ENCODE measurements at places on chromosomes 7 and 10. TPM values are rescaled to one million over a fixed set of nuclear protein-coding genes. Genes with fewer than 3 reads are reported as not detected.

- H3K27ac ChIP-seq, result peak overlapping the region; percentile 97
- H3K27me3 ChIP-seq, result no peaks in the 10 kb centered on the region
- peaks cover 46% of the 10 kb centered on the region for H3K4me1 ChIP-seq
Measured at GRCh38 chr7:4775848-4776623, 613 bp downstream of the AP5Z1 start.

DNA sequence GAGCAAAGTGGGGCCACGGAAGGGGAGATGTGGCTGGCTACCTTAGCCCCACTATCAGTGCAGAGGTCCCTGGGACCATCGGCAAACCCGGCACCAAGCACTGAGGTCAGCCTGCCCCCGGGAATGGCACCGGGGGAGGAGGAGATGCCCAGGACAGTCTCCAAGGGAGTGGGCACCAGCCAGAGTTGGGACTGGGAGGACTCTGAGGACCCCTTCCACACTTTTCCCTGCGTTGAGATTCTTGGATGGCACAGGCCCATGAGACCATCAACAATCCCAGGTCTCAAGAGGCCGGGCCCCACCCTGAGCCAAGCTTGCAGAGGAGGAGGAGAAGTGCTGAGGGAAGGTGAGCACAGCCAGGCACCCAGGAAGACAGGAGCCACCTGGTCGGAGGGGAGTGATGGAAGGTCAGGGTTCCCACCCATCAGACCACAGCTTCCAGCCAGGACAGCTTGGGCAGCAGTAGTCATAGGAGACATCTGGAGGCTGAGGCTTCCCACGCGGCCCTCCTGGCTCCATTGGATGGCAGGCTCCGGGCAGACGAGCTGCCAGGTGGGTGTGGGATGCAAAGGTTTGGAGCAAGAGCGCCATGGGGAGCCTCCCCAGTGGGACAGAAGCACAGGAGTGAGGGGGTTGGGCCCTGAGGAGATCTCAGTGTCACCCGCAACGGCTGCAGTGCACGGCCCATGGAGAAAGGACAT is 2.6 kb upstream of the OPN4 start:
- H3K36me3 ChIP-seq, result no peaks in the 10 kb centered on the region
- no peak overlapping the region for H3K27ac ChIP-seq
- DNase-seq, result no peak
- H3K27me3 ChIP-seq, result no peaks in the 10 kb centered on the region
- H3K4me3 ChIP-seq, result no peak overlapping the region
- H3K4me1 ChIP-seq, result peaks cover 27% of the 10 kb centered on the region

DNA sequence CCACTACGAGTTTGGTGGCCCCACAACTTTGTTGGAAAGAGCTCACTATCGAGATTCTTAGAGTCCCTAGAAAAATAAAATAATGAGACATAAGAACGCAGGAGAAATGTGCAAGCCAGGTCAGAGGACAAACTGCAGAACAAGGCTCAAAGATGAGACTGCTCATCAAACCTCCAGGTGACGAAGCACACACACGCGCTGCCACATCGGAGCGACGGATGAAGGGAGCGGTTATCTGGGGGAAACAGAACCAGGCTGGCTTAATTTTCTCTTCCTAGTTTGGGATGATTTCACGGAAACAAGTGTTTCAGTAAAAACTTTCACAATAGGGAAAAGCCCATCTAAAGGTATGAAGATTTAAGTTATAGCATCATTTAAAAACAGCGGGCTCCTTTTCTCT is 231.3 kb downstream of the SFMBT2 start:
- peaks cover 27% of the 10 kb centered on the region for H3K36me3 ChIP-seq
- H3K4me1 ChIP-seq, result no peaks in the 10 kb centered on the region
- H3K27ac ChIP-seq, result no peak overlapping the region
- no peak overlapping the region for H3K4me3 ChIP-seq
- H3K27me3 ChIP-seq, result no peaks in the 10 kb centered on the region

DNA sequence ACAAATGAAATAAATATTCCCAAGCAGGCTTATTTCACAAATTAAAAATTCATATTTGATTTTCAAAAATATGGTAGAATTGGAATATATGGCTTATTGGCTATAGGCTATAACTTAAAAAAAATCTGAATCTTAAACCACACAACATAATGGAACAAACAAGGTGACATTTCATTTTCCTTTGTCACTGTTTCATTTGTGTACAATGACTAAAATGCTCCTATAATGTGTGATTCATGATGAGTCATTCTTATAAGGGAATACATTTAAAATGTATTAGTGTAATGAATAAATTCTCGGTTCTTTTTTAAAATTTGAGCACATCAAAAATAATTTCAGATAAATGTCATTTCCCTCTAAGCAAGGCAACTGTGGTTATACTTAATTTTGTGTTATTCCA is 148.0 kb upstream of the ANK3 start:
- no peak for DNase-seq
- peaks cover 6% of the 10 kb centered on the region for H3K4me1 ChIP-seq
- H3K36me3 ChIP-seq, result no peaks in the 10 kb centered on the region
- no peak overlapping the region for H3K27ac ChIP-seq
- H3K4me3 ChIP-seq, result no peak overlapping the region

- no peaks in the 10 kb centered on the region for H3K36me3 ChIP-seq
- no peak for DNase-seq
- peaks cover 65% of the 10 kb centered on the region for H3K4me1 ChIP-seq
- H3K27ac ChIP-seq, result peak overlapping the region; percentile 86
Measured at GRCh38 chr10:70479165-70479581, 606 bp downstream of the PALD1 start.

GRCh38 chr7:34357068-34357467 is 300.9 kb upstream of the NPSR1 start:
- no peaks in the 10 kb centered on the region for H3K36me3 ChIP-seq
- DNase-seq, result no peak
- H3K27ac ChIP-seq, result no peak overlapping the region
- H3K4me1 ChIP-seq, result no peaks in the 10 kb centered on the region
- H3K4me3 ChIP-seq, result no peak overlapping the region

GRCh38 chr10:99569961-99570360 is 37.2 kb downstream of the NKX2-3 start:
- no peaks in the 10 kb centered on the region for H3K36me3 ChIP-seq
- H3K4me3 ChIP-seq, result no peak overlapping the region
- no peak for DNase-seq
- no peaks in the 10 kb centered on the region for H3K4me1 ChIP-seq
- H3K27me3 ChIP-seq, result no peaks in the 10 kb centered on the region
- H3K27ac ChIP-seq, result no peak overlapping the region

GRCh38 chr10:86755454-86755739 is 1.0 kb upstream of the BMPR1A start:
- no peak for DNase-seq
- peak overlapping the region; percentile 100 for H3K27ac ChIP-seq
- H3K27me3 ChIP-seq, result no peaks in the 10 kb centered on the region
- peaks cover 21% of the 10 kb centered on the region for H3K4me1 ChIP-seq
- no peaks in the 10 kb centered on the region for H3K36me3 ChIP-seq

DNA sequence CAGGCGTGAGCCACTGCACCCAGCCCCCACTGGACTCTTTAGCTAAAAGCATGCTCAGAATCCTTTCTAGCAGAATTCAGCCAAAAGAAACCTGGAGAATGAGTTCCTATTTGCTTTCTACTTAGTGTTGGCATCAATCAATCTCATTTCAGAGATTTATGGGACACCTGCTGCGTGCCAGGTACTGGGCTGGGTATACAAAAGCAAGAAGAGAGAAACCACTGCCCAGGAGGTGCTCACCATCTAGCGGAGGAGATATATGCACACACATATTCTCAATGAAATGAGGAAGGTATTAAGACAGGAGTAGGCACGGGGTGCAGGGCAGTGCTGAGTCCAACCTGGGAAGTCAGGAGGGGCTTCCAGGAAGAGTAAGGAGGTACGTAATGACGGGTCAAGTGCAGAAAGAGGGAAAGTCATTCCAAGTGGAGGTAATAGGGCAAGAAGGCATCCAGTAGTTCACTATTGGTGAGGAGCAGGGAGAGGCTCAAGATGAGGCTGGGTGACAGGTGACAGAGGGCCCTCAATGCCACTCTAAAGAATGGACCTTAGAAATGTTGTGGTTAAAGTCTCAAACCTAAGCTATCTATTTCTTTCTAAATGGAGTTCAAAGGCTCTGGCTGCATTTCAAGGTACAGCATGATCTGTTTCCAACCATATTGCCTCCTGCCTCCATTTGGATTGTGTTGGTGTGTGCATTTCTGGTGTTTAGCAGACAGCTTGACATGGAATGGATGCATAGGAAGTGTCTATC is 22.1 kb downstream of the ABLIM1 start:
- peaks cover 8% of the 10 kb centered on the region for H3K36me3 ChIP-seq
- H3K4me1 ChIP-seq, result peaks cover 42% of the 10 kb centered on the region
- no peak overlapping the region for H3K4me3 ChIP-seq

DNA sequence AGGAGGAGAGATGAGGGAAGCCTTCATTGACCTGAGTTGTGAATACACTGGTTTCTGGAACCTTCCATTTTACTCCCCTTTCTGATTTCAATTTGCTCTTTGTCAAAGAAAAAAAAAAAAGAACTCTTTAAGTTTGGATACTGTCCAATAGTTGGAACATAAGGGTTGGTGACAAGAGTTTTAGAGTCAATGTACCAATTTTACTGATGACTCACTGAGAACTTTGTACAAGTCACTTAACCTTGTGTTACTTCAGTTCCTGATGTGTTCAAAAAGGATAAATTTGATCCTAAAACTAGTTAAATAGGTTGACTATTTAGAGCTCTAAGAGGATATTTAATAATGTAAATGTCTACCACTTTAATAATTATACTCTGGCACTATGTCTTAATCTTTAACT is 4.1 kb upstream of the CDK14 start:
- peaks cover 11% of the 10 kb centered on the region for H3K4me1 ChIP-seq
- no peaks in the 10 kb centered on the region for H3K36me3 ChIP-seq
- H3K27me3 ChIP-seq, result no peaks in the 10 kb centered on the region
- no peak for DNase-seq
- H3K4me3 ChIP-seq, result no peak overlapping the region

GRCh38 chr10:74133923-74134820 is 16.5 kb downstream of the AP3M1 start:
- no peak for DNase-seq
- H3K4me3 ChIP-seq, result no peak overlapping the region
- no peak overlapping the region for H3K27ac ChIP-seq
- H3K36me3 ChIP-seq, result peaks cover 70% of the 10 kb centered on the region
- H3K4me1 ChIP-seq, result no peaks in the 10 kb centered on the region
- H3K27me3 ChIP-seq, result no peaks in the 10 kb centered on the region

- H3K4me3 ChIP-seq, result no peak overlapping the region
- H3K27ac ChIP-seq, result peak overlapping the region; percentile 77
- H3K36me3 ChIP-seq, result no peaks in the 10 kb centered on the region
- H3K27me3 ChIP-seq, result no peaks in the 10 kb centered on the region
Measured at GRCh38 chr10:99975942-99976809, 33.6 kb downstream of the DNMBP start.

DNA sequence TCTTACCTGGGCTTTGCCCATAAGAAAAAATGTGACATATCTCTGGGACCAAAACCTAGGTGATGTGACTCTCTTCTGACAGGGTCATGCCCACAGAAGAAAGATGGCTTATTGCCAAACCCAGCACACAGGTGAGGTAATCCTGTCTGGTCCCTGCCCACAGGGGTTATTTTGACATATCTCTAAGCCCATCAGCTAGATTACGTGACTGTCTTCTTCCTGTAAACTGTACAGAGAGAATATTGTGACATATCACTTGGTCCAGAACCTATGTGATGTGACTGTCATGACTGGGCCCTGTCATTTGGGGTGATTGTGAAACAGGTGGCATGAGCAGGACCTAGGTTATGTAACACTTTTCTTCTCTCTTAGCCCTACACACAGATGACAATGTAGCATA is 48.8 kb upstream of the ZNF680 start:
- H3K36me3 ChIP-seq, result no peaks in the 10 kb centered on the region
- H3K27me3 ChIP-seq, result no peaks in the 10 kb centered on the region
- no peak for DNase-seq
- no peaks in the 10 kb centered on the region for H3K4me1 ChIP-seq

DNA sequence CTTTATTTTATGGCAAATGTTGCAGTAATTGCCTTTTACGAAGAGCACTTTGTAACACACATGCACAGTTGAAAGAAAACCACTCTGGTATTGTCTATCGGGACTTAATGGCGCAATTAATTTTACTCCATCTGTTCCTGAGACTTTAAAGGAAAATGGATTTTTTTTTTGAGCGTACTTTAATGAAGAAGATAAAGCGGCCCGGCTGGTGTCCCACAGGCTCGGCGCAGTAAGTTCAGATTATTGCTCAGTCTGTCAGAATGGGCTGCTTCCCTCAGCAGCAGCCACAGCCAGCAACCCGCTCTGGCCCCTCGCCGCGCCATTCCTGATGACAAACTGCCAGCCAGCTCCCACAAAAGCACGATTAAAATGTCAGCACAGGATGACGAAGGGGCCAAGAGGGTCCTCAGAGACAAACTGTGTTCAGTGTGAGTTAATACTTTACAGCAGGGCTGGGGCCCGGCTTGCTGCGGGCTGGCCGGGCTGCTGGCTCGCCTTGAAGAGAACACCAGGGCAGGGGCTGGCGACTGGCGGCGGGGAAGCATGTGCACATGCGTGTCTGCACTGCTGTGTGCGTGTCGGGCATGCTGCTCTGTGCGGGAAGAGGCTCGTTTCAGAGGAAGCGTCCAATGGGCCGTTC is 501.0 kb upstream of the GALNT17 start:
- no peak overlapping the region for H3K27ac ChIP-seq
- no peaks in the 10 kb centered on the region for H3K4me1 ChIP-seq
- DNase-seq, result no peak
- no peaks in the 10 kb centered on the region for H3K36me3 ChIP-seq
- H3K27me3 ChIP-seq, result no peaks in the 10 kb centered on the region

- H3K4me1 ChIP-seq, result no peaks in the 10 kb centered on the region
- H3K36me3 ChIP-seq, result no peaks in the 10 kb centered on the region
- no peaks in the 10 kb centered on the region for H3K27me3 ChIP-seq
- H3K4me3 ChIP-seq, result no peak overlapping the region
Measured at GRCh38 chr10:31242902-31243301, 76.1 kb upstream of the ZEB1 start.

DNA sequence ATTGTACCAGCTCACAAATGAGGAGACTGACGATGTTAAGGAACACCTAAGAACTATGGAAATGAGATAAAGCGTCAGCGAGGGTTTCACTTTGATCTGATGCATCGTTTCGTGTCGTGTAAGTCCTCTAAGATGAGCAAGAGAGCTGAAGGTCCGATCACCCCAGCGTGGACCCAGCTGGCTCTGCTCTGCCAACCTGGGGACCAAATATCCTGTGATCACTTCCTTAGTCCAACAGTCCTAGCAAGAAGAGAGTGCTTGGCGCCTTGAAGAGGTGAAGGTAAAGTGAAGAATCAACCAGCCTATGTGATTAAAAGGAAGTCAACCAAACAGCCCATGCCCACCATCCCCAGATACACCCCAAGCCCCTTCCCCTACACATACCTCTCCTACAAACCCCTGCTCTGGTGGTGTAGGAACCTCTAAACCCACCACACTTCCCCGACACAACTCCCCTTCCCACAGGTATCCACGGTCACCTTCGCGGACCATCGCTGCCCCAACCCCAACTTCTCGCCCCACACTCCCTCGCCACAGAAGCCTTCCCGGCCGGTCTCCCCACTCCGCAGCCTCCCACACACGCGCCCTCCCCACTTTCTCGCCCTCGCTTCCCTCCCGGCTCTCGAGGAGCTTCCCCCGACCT is 722 bp downstream of the UPF2 start:
- H3K27ac ChIP-seq, result peak overlapping the region; percentile 98
- H3K4me1 ChIP-seq, result peaks cover 14% of the 10 kb centered on the region
- no peaks in the 10 kb centered on the region for H3K36me3 ChIP-seq
- peak overlapping the region; percentile 86 for H3K4me3 ChIP-seq
- no peaks in the 10 kb centered on the region for H3K27me3 ChIP-seq

The VGF gene
- 0.26 TPM for total RNA-seq

The EVX1 gene
- total RNA-seq, result not detected

The GNG11 gene
- 20.5 TPM for total RNA-seq

The TEX36 gene
- not detected for total RNA-seq

The MKI67 gene
- total RNA-seq, result 0.17 TPM

The KCP gene
- 0.13 TPM for total RNA-seq

The WNT16 gene
- total RNA-seq, result 0.23 TPM

Measured in esophagus muscularis mucosa (tissue), 4 donors.